Osteoblast (primary cell): ENCODE measurements at places on chromosomes 2 and 18. TPM values are rescaled to one million over a fixed set of nuclear protein-coding genes. Genes with fewer than 3 reads are reported as not detected.
A peak's percentile ranks its signal among the peaks of the same experiment; 100 is the strongest.

MAP3K19 gene
- total RNA-seq, result not detected in 2 replicates

CYP1B1 gene
- 827 and 849 TPM in 2 replicates for total RNA-seq

DNA sequence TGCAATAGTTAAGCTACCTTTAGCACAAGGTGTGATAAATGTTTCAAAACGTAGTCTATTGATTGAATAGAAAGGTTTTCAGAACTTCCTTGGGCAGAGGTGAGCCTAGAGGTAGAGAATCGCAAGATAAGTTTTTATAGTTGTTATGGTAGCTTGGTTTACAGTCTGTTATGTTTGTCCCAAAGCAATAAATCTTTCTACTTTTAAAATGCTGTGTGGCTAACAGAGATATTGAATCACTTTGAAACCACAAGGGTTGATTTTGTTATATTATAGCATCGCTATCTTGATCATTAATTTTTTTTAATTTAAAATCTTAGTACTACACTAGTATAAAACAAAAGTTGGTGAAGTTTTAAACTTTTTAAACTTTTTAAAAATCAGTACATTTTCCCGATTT is 126.7 kb downstream of the TMEM182 start:
- no peak overlapping the region for H3K27ac ChIP-seq
- H3K4me1 ChIP-seq, result peaks cover 3% of the 10 kb centered on the region
- no peak overlapping the region for H3K4me3 ChIP-seq
- H3K27me3 ChIP-seq, result no peaks in the 10 kb centered on the region
- no peaks in the 10 kb centered on the region for H3K36me3 ChIP-seq
- no peak for DNase-seq

DNA sequence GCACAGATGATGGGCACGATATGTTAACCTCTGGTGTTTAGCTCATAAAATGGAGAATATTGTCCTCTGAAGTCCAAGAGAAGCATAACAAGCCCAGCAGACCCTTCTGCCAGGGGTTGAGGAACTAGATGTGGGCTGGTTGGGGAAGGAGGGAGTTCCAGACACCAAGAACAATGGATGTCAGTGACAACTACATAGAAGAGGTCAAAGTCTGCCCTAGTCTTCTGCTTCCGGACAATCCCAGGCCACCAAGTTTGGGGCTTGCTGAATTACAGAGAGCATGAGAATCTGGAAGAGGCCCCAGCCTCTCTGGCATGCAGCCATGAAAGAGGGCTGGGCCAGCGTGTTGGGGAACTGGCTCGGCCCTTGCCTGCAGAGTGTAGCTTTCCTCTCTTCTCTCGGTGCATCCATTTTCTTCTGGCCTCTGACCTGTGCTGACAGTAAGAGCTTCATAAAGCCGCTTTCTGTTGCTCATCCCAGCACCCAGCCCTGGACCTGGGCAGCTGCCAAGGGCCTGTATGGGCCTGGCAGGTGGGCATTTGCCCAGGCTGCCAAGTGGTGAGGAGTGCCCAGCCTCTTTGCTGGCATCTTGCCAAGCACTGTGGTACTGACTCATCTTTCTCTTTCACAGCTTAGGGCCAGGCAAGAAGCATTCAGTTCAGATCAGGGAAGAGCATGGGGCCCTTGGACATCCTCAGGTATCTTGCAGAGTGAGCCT is 14.6 kb upstream of the LAPTM4A start:
- no peaks in the 10 kb centered on the region for H3K36me3 ChIP-seq
- no peaks in the 10 kb centered on the region for H3K27me3 ChIP-seq
- no peak overlapping the region for H3K4me3 ChIP-seq
- H3K27ac ChIP-seq, result no peak overlapping the region
- H3K4me1 ChIP-seq, result peaks cover 42% of the 10 kb centered on the region
- DNase-seq, result peak; percentile 23

ASB18 gene
- under 0.01 TPM in 1 of 2 replicates, not detected in the other for total RNA-seq

GRCh38 chr2:3298191-3298590 is 79.4 kb downstream of the EIPR1 start:
- no peaks in the 10 kb centered on the region for H3K4me1 ChIP-seq
- no peaks in the 10 kb centered on the region for H3K36me3 ChIP-seq
- DNase-seq, result peak; percentile 32
- no peak overlapping the region for H3K27ac ChIP-seq
- H3K4me3 ChIP-seq, result no peak overlapping the region

DNA sequence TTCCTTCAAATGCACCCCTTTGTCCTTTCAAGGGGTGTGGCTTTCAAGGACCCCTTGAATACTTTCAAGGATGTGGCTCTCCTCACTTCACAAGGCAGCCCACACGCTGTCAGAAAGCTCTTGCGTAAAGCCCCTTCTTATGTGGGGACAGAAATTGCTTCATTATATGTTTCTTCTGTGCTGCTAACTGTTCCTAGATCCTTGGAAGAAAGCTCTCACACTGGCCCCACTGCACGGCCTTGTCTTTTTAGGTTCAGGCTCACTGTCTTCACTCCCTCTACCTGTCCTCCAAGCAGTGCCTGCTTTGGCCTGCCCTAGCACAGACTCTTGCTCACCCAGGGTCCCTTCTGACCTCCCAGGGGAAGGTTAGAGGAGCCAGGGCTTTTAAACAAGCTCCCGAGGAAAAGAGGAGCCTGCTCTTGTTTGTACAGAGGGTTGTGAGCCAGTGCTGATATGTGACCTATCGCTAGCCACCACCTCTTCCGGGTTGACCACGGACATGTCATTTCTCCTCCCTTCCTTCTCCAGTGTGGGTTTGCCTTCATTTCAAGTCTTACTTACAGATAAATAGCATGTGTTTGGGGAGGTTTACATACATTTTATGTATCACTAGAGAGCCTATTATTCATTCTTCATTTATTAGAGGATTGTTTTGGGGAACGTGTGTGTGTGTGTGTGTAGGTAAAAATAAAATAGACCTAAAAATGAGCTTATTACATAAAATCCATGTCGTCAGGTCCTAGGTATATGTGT is 94.7 kb downstream of the RTN4 start:
- no peak overlapping the region for H3K4me3 ChIP-seq
- H3K27ac ChIP-seq, result no peak overlapping the region
- DNase-seq, result no peak
- no peaks in the 10 kb centered on the region for H3K27me3 ChIP-seq
- H3K4me1 ChIP-seq, result peaks cover 20% of the 10 kb centered on the region

ANKRD23 gene
- total RNA-seq, result 1.8 and 2.1 TPM in 2 replicates

NEU2 gene
- total RNA-seq, result not detected in 2 replicates

DNA sequence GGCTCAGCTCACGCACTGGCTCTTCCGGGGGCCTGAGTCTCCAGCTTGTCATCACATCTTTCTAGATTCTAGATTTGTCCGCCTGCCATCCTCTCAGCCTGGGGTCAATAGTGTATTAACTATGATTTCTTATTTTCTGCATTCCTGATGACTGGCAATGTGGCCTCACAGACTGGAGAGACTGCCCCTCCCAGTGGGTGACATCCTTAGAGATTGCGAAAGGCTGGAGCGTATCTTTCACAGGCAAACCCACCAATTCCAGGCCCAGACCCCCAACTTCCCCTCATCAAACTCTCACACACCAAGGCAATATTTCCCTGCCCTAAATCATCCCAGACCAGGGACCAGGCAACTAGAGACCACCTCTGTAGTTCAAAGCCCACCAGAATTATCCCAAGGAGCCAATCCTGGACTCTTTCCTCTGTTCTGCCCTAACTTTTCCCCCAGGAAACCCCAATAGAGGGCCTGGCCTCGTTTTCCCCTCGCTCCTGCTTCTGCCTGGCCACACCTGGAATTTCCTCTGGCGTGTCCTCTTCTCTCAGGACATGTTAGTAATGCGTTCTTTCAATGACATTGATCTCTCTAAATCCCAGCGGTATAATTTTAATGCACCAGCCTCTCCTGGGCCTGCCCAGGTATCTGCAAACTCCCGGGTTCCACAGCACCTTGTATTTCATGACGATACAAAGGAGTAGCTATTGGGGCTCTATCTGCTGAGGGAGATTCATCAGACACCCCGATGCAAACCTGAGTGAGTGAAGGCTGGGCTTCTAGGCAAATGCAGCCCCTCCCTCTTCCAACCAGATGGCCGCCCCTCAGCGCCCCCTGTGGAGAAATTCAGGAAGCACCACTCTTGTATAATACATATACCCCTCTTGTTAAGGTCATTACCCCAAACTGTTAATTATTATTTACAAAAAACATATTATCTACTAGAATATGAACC is 2.4 kb upstream of the KCNF1 start:
- DNase-seq, result no peak
- no peaks in the 10 kb centered on the region for H3K4me1 ChIP-seq
- no peak overlapping the region for H3K27ac ChIP-seq
- no peak overlapping the region for H3K4me3 ChIP-seq
- H3K27me3 ChIP-seq, result peaks cover 46% of the 10 kb centered on the region

- DNase-seq, result no peak
- H3K4me3 ChIP-seq, result no peak overlapping the region
- H3K27me3 ChIP-seq, result no peaks in the 10 kb centered on the region
- peaks cover 10% of the 10 kb centered on the region for H3K4me1 ChIP-seq
These were observed 23.3 kb downstream of the STAMBP start for GRCh38 chr2:73852020-73852419.

- no peak overlapping the region for H3K4me3 ChIP-seq
- peak overlapping the region; percentile 2 for H3K27ac ChIP-seq
- no peaks in the 10 kb centered on the region for H3K27me3 ChIP-seq
- peaks cover 10% of the 10 kb centered on the region for H3K4me1 ChIP-seq
These were observed 311.2 kb downstream of the OSR1 start for GRCh38 chr2:19046986-19047780.

DNA sequence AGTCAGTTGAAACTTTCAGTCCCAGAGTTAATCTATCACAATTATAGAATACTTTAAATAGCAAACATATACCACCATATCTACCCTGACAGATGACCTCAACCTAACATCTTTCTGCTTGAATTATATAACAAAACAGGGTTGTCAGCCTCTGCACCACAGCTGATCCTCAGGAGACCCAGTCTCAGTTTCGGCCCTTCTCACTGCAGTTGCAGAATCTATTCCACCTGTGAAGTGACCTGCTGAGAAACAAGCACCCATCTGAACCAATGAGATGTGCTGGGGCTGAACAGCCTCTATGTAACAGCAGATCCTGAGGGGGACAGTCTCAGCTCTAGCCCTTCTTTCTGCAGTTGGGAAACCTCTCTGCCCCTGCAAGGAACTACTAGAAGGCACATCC is 567.6 kb downstream of the KCNJ3 start:
- no peak overlapping the region for H3K4me3 ChIP-seq
- no peak overlapping the region for H3K27ac ChIP-seq
- peak; percentile 8 for DNase-seq
- H3K4me1 ChIP-seq, result no peaks in the 10 kb centered on the region
- H3K36me3 ChIP-seq, result no peaks in the 10 kb centered on the region
- H3K27me3 ChIP-seq, result no peaks in the 10 kb centered on the region

TUBA3E gene
- total RNA-seq, result not detected in 2 replicates

SAG gene
- not detected in 2 replicates for total RNA-seq

DNA sequence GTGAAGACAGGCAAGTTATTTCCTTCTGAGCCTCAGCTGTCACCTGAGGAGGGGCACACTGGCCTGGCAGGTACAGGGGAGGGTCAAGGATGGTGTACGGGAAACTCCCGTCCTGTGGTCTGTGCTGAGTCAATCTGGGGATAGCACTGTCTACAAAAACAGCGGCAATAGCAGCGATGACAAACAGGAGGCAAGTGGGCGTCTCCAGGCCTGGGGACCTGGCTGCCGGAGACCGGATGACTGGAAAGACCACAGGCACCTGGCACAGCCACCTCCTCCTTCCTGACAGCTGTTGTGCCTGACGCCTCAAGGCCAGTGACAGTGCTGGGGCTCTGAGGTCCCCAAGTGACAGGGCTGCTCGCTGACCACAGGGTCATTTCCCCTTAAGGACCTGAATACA is 202.1 kb upstream of the HS6ST1 start:
- H3K4me1 ChIP-seq, result no peaks in the 10 kb centered on the region
- H3K4me3 ChIP-seq, result no peak overlapping the region
- DNase-seq, result no peak
- no peaks in the 10 kb centered on the region for H3K36me3 ChIP-seq
- peaks cover 9% of the 10 kb centered on the region for H3K27me3 ChIP-seq

GRCh38 chr2:191661097-191661924 is 16.6 kb upstream of the NABP1 start:
- no peaks in the 10 kb centered on the region for H3K36me3 ChIP-seq
- no peak overlapping the region for H3K27ac ChIP-seq
- DNase-seq, result no peak

VAMP5 gene
- total RNA-seq, result 21.8 and 27.1 TPM in 2 replicates

- H3K4me1 ChIP-seq, result peaks cover 7% of the 10 kb centered on the region
- H3K27me3 ChIP-seq, result no peaks in the 10 kb centered on the region
- H3K36me3 ChIP-seq, result no peaks in the 10 kb centered on the region
- H3K27ac ChIP-seq, result no peak overlapping the region
- DNase-seq, result no peak
These were observed 24.3 kb downstream of the RHOB start for GRCh38 chr2:20471148-20471547.

DNA sequence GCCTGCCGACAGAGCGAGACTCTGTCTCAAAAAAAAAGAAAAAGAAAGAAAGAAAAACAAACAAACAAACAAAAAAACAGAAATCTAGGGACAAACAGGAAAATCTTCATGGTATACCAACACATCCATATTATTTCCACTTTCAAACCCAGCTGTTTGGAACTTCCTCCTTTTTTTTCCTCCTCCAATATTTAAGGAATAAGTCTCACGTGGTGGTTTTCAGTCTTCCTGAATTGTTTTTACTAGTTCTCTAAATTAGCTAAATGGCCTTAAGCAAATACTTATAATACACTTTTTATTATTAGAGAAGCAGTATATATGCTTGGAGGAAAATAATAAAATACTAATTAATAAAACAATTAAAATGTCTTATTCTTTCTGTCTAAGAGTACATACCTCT is 48.7 kb upstream of the GLS start:
- H3K36me3 ChIP-seq, result no peaks in the 10 kb centered on the region
- DNase-seq, result no peak
- no peaks in the 10 kb centered on the region for H3K27me3 ChIP-seq
- peaks cover 31% of the 10 kb centered on the region for H3K4me1 ChIP-seq
- no peak overlapping the region for H3K4me3 ChIP-seq
- no peak overlapping the region for H3K27ac ChIP-seq

- H3K27me3 ChIP-seq, result peaks cover 4% of the 10 kb centered on the region
- no peak overlapping the region for H3K27ac ChIP-seq
- no peaks in the 10 kb centered on the region for H3K4me1 ChIP-seq
- H3K4me3 ChIP-seq, result no peak overlapping the region
These were observed 46.6 kb downstream of the VAPA start for GRCh38 chr18:9960258-9960904.

DNA sequence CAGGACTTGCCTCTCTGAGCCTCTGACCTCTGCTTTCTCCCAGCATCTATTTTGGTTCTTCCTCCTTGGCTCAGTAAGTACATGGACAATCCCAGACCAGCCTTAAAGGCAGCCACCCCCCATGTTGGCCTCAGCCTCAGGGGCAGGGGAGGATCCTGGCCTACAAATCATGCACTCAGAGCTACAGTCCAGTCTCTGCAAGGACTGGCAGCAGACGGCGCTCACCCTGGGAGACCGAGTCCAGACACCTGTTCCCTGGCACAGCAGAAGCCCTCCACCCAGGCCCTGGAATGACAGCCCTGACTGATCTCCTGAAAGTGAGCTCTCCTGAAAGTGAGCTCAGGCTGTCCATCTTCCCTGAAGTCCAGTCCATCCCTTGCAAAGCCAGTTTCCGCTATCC is 25.7 kb upstream of the PTPN4 start:
- no peak overlapping the region for H3K4me3 ChIP-seq
- peaks cover 45% of the 10 kb centered on the region for H3K27me3 ChIP-seq
- no peak overlapping the region for H3K27ac ChIP-seq
- no peaks in the 10 kb centered on the region for H3K36me3 ChIP-seq

ITGA4 gene
- total RNA-seq, result 5.3 and 9.0 TPM in 2 replicates
